ENCODE measurements at places on chromosomes 12 and 14. TPM values are rescaled to one million over a fixed set of nuclear protein-coding genes. Genes with fewer than 3 reads are reported as not detected.

GRCh38 chr14:61080591-61081010, 99.6 kb downstream of the SLC38A6 start:
- no peak overlapping the region for H3K4me3 ChIP-seq
- no peaks in the 10 kb centered on the region for H3K4me1 ChIP-seq

- H3K4me3 ChIP-seq, result no peak overlapping the region
- no peak for DNase-seq
These were observed 38.0 kb upstream of the ESRRB start for GRCh38 chr14:76337635-76338545.

GRCh38 chr12:116595186-116595585, 36.0 kb downstream of the MAP1LC3B2 start:
- no peaks in the 10 kb centered on the region for H3K36me3 ChIP-seq
- H3K4me1 ChIP-seq, result peaks cover 3% of the 10 kb centered on the region
- H3K27me3 ChIP-seq, result no peaks in the 10 kb centered on the region
- H3K4me3 ChIP-seq, result no peak overlapping the region
- no peak overlapping the region for H3K27ac ChIP-seq

The KCNC2 gene
- not detected for total RNA-seq

The GZMB gene
- total RNA-seq, result 3.0 TPM
